ENCODE measurements at places on chromosomes 1 and 21.

- DNase-seq, result no peak
These were observed 43.7 kb downstream of the MRPL39 start for GRCh38 chr21:25563361-25564116.

- DNase-seq, result no peak
These were observed 238.3 kb upstream of the ESRRG start for GRCh38 chr1:216961516-216961915.

GRCh38 chr1:213054733-213055591, 3.9 kb downstream of the RPS6KC1 start:
- no peak for DNase-seq

GRCh38 chr1:39091845-39092645, 65.9 kb downstream of the NDUFS5 start:
- no peak for DNase-seq

DNA sequence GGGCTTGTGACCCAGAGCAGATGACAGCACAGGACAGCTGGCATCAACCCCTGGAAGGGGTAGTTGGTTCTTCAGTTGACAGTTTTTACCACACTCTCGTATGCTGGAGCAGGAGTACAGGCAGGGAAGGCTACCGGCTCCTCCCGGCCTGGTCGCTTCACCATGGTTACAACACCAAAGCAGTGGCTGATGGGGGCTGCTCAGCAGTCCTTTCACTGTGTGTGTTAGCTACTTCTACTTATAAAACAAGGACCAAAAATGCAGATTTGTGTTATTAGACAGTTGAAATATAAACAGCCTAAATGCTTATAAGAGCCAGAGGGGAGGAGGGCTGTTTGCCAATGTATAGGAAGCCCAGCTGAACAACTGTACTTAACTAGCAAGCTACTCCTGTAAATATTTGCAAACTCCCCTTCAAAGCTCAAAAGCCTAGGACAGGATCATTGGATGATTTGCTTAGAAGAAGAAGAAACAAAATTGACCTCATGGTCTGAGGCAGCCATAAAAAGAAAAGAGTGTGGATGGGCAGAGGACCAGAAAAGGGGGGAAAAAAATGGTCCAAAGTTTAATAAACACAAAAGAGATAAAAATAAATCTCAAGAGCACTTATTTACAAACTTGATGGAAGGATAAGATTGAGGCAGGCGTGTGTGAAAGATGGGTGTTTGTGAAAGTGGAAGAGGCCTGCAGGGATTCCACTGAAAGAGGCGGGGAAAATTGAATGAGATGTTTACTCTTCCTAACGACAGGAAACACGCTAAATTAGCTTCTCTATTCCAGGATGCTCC, 57.1 kb downstream of the TGFB2 start:
- DNase-seq, result no peak
